CD8-positive, alpha-beta memory T cell (primary cell): ENCODE measurements at places on chromosomes 13 and 19. TPM values are rescaled to one million over a fixed set of nuclear protein-coding genes. Genes with fewer than 3 reads are reported as not detected.

Gene NCCRP1
- total RNA-seq, result not detected

Gene CBLC
- not detected for total RNA-seq

Gene GMIP
- 60.3 TPM for total RNA-seq

Gene NLRP4
- total RNA-seq, result not detected

Gene ZNF285
- 0.64 TPM for total RNA-seq

Gene TUBB4A
- 8.9 TPM for total RNA-seq

Gene CEP89
- total RNA-seq, result 19.2 TPM

Gene ZNF540
- total RNA-seq, result 2.3 TPM

Gene CDX2
- total RNA-seq, result not detected

Gene PDX1
- total RNA-seq, result not detected

Gene OR2Z1
- total RNA-seq, result not detected

Gene EDNRB
- total RNA-seq, result not detected
